Upper lobe of right lung (tissue), 1 donor: ENCODE measurements at places on chromosomes 7 and 10. TPM values are rescaled to one million over a fixed set of nuclear protein-coding genes. Genes with fewer than 3 reads are reported as not detected.

The MET gene
- 69.6 TPM for total RNA-seq

The TSPAN15 gene
- total RNA-seq: 47.3 TPM

The OR2A42 gene
- not detected for total RNA-seq

The TMEM236 gene
- 5.0 TPM for total RNA-seq

The MMP21 gene
- total RNA-seq: not detected

The LRRN3 gene
- 8.9 TPM for total RNA-seq

The SEC23IP gene
- total RNA-seq: 58.6 TPM

The MAGI2 gene
- total RNA-seq: 12.8 TPM
